NCI-H2029 (cell line): ENCODE measurements at places on chromosomes 16 and 17.

GRCh38 chr17:67506966-67507365 is 129.9 kb downstream of the PITPNC1 start:
- DNase-seq, result no peak

DNA sequence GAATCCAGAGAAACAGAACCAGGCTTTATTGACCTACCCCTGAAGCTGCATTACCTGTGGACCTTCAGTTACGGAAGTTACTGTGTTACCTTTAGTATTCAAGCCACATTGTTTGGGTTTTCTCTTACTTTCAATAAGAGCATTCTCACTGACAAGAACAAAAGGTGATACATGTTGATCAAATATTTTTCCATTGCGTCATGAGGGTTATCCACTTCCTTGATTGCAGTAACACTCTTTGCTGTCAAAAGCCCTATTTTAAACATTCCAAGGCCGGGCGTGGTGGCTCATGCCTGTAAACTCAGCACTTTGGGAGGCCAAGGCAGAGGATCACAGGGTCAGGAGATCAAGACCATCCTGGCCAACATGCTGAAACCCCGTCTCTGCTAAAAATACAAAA is 28.6 kb upstream of the PAFAH1B1 start:
- DNase-seq, result peak; percentile 20

DNA sequence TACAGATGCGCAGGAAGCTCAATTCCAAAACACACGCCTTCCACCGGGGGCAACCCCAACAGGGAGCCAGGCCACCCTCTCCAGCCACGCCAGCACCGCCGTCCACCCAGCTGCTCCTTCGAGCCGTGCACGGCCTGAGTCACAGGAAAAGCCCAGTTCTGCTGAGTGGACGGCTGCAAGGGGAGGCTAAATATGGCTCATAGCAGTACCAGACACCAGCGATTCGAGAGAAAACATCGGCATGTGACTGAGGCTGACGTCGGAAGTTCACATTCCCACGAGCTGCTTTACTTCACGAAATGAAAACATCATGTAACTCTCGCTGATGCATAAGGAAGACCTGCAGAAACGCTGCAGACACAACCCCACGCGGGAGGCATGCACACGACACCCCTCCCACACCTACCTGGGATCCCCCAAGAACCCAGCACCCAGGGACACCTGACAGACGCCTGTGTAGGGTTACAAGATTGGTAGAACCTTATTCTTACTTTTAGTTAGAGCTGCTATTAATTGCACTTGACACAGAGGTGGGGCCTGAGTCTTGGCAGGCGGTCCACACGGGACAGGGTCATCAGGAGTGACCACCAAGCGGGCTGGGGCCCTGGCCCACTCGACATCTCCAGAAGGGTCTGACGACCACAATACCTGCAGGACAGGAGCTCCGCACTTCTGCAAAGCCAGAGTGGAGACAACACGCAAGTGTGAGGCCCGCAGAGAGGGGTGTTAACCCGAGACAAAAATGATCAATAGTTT is 116.8 kb downstream of the ANKRD11 start:
- no peak for DNase-seq

DNA sequence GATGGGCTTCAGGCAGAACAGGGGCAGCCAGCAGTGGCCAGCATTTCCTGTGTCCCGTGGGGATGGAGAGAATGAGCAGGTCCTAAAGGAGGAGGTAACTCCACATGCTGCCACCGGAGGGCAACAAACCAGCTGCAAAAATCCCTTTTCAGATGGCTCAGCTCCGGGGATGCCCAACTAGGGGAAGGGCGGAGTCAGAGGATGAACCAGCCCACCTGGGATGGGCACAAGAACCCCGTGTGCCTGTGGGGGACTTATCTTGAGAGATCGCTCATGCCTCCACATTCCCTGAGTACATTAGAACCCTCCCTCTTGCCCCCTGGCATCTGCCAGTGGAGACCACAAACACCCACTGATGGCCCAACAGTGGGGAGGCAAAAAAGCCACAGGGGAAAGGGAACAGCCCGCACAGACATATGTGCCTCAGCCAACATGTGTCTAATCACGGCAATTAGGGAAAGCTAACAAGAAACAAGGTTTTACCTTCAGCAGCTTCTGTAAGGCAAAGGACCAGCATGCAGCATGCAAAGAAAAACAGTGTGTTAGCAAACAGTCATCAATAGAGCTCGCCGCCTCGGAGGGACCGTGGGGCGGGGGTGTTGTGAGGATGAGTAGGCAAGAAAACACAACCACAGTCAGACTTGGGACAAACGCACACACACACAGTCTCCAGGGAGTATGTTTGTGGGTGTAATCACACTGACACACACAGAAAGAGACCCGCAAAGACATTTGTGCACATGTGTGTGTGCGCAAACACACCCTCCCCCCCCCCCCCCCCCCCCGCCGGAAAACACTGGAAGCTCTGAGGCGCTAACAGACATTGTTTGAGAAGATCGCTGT is 64.0 kb downstream of the MYO18A start:
- peak; percentile 38 for DNase-seq

DNA sequence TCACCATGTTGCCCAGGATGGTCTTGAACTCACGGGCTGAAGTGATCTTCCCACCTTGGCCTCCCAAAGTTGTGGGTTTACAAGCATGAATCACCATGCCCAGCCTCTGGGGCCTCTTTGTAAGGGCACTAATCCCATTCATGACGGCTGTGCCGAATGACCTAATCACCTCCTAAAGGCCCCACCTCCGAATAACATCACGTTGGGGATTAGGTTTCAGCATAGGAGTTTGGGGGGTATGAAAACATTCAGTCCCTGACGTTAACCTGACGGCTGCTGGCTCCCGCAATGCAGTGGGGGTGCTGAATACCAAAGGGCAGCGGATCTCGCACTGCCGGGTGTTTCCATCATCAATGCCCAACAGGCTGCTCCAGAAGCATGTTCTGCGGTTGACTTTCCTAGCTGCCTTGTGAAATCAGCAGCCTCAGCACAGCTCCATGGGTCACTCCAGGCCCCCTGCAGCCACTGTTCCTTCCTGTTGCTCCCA is 120.8 kb upstream of the SEC14L1 start:
- no peak for DNase-seq

DNA sequence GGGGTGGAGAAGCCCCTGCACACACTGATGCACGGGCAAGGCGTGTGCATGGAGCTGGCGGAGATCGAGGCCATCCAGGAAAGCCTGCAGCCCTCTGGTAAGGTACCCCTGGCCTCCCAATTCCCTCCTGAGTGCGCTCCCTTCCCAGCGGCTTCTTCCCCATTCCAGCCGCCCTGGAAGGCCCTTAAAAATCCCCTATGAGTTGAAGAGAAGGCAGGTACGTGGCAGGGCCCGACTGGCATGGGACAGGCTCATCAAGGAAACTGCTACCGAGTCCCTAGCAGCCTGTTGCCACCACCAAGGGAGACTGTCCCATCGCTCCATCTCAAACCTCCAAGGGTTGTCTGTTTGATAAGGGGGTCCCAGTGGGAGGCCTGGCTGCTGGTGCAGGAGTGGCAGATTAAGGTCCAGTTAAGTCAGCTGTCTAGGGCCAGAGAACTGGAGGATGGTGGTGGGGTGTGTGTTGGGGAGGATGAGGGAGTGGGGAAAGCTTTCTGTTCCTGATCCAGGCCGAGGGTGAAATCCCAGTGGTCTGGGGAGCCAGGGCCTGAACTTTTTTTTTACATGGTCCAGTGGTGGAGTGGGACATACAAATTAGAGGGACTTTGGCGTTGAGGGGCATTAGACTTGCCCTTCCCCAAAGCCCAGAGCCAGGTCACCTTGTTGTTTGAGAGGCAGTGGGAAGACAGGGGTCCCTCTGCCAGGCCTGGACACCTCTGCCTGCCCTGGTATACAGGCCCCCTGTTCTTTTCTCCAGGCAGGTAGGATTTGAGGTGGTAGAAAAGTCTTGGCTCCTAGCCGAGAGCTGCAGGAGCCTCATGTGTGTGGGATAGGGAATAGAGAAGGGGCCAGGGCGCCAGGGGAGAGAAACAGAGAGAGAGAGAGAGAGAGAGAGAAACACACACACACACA is 994 bp downstream of the IGFBP4 start:
- no peak for DNase-seq

DNA sequence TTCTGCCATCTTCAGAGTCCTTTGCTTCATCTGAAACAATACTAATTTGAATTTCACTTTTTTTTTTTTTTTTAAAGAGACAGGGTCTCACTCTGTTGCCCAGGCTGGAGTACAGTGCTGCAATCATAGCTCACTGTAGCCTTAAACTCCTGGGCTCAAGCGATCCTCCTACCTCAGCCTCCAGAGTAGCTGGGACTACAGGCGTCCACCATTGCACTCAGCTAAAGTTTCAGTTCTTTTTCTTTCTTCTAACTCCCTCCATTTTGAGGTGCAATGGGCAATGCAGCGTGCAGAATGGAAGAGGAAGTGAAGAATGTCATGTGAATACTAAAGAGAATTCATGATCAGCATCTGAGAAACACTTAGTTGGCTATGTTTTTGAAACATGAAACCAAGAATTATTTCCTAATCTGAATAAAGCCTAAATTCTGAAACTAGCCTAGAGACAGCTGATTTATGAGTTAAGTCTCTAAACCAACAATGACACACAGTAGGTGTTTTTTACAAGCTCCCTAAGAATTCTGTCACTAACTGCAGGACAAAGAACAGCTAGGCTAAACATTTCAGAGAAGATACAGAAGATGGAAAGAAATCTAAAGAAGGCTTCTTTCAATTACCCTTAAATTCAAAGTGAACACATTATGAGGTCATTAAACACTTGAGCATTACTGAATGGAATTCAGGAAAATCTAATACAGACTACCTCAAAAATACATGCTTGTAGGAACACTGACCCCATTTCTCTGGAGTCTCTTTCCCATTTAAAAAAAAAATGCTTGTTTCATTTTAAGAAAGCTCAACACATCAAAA is 21.0 kb downstream of the SNN start:
- no peak for DNase-seq

DNA sequence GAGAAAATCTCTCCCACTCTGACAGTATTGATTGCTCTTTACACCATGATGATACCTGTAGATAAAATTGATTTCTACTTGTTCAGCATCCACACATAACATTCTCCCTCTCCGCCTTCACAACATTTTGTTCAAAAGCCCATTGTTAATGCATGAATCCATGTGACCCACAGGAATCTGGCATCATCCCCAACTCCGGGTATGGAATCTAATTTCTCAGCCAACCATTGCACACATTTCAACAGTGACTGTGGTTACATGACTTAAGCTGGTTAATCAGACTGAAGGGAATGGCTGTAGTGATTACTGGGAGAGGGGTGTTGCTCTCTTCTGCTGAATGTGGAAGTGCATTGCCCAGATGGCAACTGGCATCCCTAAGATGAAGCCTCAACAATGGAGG is 161.4 kb upstream of the C16orf82 start:
- no peak for DNase-seq

GRCh38 chr17:17557796-17558195 is 33.7 kb downstream of the PEMT start:
- DNase-seq, result peak; percentile 40

DNA sequence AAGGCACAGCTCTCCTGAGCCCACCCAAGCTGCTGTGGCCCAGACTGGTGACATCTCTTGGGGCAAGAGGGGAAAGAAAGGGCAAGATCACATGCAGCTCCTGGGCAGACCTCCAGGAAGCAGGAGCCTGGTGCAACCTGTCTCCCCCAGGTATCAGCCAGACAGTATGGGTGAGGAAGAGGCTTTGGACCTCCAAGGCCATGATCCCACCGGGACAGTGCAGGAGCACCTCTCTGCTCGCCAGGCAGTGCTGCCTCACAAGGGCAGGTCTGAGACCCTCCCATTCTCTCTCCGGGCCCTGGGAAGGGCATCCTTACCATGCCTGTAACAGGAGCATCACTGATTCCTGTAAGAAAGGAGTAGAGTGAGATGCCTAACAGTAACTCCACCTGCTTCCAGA is 25.6 kb upstream of the COG7 start:
- DNase-seq, result no peak

DNA sequence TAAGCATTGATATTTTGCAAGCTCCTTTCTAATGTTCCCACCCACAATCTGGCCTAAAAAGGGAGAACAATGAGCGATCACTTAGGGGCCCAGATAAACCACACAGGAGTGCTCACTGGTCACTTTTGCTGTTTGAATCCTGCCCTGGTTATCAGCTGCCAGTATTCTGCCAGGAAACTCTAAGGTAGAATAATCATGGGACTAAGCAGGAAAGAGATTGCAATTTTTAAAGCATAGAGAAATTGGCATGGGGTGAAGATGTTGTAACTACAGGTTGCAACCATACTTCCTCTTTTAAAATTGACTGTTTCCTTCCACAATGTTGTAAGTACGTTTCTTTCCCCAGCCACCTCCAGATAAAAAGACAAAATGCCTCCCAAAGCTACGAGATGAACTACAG is 251.2 kb upstream of the CDH11 start:
- no peak for DNase-seq

DNA sequence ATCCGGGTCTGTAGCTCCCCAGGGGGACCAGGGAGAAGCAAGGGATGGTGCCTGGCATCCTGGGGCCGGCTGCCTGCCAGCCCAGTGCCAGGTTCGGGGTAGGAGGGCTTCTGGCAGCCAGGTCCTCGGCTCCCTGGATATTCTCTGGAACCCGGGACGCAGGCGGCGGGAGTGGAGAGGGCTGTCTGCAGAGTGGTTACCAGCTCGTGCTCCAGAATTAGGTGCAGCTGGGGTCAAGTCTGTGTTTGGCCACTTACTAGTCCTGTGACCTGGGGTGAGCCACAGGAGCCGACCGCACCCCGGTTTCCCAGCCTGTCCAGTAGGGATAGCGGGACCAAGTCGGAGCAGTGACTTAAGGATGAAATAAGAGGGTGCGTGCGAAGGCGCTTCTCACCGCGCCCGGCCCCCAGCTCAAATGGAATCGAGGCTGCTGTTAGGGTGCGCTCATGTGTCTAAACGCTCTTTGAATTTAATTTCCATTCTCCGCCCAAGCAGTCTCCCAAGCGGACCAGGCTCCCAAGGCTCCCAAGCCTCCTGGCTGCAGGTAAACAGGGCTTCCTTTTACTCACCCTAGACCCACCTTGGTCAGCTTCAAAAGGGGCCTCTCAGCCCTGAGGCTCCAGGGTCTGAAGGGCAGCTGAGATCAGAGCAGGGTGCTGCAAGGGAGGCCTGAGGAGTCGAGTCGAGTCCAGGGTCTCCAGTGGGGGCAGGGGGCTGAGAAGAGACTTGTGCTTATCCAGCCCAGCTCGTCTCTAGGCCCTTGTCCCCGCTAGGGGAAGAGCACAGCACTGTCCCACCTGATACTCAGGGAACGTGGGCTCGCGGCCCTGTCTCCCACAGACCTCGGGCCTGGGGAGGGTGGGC is 28.3 kb upstream of the ZNF469 start:
- no peak for DNase-seq

GRCh38 chr17:58051468-58051867 is 31.8 kb upstream of the DYNLL2 start:
- no peak for DNase-seq

DNA sequence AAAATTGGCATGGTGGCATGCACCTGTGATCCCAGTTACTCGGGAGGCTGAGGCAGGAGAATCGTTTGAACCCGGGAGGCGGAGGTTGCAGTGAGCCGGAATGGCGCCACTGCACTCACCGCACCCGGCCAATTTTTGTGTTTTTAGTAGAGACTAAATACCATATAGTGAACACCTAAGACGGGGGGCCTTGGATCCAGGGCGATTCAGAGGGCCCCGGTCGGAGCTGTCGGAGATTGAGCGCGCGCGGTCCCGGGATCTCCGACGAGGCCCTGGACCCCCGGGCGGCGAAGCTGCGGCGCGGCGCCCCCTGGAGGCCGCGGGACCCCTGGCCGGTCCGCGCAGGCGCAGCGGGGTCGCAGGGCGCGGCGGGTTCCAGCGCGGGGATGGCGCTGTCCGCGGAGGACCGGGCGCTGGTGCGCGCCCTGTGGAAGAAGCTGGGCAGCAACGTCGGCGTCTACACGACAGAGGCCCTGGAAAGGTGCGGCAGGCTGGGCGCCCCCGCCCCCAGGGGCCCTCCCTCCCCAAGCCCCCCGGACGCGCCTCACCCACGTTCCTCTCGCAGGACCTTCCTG is at the start of gene HBQ1:
TSS of gene HBQ1 (plus strand) at position 359 of the 575 bp plus-strand sequence. CDS start at position 387, 28 bp downstream.
- no peak for DNase-seq
